ENCODE measurements at places on chromosomes 1 and 21. TPM values are rescaled to one million over a fixed set of nuclear protein-coding genes. Genes with fewer than 3 reads are reported as not detected.
A peak's percentile ranks its signal among the peaks of the same experiment; 100 is the strongest.

The LDLRAD1 gene
- total RNA-seq, result not detected

The ARHGEF16 gene
- total RNA-seq, result 0.65 TPM

The RORC gene
- total RNA-seq, result 2.9 TPM

- DNase-seq, result peak; percentile 56
Observed at GRCh38 chr1:206691604-206692003, 6.9 kb downstream of the MAPKAPK2 start.

DNA sequence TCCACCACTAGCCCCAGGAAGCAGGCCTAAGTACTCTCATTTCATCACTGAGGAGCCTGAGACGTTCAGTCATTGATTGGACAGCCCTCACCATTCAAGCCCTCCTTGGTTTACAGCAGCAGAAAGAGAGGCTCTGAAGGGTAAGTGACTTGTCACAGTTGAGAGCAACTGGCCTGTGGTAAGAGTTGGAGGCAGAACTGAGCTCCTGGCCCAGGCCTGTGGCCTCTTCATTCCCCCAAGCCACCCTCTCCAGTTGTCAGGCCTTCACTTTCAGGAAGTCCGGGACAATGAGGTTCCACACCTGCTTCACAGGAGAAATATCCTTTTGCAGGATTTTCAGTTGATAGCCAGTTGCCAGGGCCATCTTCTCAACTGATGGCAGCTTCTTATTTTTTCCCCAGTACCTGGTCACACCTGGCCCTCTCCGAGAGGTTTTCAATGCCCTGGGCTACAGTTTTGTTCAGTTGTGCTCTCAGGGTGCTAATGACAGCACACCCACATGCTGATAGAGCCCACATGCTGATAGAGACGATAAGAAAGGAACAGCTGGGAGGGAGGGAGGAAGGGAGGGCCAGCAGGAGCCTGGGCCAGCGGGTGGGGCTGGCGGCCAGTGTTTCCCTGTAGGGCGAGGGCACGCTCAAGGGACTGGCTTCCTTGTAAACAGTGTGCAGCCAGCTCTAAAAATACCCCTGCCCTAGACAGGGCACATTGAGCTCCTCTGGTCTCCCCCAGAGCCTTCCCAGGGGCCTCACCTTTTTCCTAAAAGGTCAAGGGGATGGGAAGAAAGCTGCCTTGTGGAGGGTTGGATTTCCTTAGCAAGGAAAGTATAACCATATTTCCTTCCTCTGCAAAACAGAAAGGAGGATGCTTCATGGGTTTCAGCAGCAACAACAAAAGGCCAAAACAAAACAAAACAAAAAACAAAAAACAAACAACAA, 112.7 kb upstream of the JUN start:
- DNase-seq, result peak; percentile 72

DNA sequence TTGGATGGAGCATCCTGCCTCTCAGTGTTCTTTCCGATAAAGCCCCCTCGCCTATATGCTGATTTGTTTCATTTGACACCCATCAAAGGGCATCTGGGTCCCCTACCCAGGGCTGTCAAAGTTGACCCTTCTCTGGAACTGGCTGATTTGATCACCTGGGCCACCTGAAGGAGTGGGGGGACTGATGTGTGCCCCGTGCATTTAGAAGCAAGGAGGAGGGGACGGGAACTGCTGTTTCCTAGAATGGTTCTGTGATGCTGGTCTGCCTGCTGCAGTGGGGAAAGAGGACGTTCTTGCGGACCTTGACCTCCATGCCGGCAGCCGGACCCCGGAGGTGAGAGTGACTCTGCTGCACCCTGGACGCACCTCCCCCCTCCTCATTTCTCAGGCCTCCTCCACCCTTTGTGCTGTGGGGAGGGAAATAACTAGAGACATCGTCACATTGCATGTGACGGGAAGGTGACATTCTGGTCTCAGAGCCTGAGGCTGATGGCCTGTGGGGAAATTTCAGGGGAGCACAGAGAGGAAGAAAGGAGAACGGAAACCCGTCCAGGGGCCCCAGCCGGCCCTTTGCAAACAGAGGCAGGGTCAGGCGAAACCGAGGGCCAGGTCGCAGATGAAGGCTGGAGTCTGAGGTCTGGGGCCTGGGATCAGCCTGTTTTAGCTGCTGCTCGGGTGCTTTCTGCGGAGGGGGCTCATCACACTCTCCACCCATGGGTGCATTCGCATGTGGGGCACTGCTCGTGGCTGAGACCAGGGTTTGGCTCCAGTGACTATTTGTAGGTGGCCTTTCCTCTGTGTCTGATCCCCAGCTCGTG, 25.7 kb downstream of the CRYAA start:
- DNase-seq, result no peak

The APCS gene
- 1,740 TPM for total RNA-seq

The DEPDC1 gene
- 18.3 TPM for total RNA-seq

DNA sequence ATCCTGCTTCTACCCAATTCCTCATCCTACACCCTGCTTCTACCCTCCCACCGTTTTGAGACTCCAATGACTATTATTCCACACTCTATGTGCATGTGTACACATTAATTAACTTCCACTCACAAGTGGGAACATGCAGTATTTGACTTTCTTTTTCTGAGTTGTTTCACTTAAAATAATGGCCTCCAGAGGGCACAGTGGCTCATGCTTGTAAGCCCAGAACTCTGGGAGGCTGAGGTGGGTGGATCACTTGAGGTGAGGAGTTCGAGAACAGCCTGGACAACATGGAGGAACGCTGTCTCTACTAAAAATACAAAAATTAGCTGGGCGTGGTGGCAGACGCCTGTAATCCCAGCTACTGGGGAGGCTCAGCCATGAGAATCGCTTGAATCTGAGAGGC, 464.8 kb downstream of the PTBP2 start:
- no peak for DNase-seq

GRCh38 chr1:181479137-181479745, 4.1 kb upstream of the CACNA1E start:
- DNase-seq, result peak; percentile 38

DNA sequence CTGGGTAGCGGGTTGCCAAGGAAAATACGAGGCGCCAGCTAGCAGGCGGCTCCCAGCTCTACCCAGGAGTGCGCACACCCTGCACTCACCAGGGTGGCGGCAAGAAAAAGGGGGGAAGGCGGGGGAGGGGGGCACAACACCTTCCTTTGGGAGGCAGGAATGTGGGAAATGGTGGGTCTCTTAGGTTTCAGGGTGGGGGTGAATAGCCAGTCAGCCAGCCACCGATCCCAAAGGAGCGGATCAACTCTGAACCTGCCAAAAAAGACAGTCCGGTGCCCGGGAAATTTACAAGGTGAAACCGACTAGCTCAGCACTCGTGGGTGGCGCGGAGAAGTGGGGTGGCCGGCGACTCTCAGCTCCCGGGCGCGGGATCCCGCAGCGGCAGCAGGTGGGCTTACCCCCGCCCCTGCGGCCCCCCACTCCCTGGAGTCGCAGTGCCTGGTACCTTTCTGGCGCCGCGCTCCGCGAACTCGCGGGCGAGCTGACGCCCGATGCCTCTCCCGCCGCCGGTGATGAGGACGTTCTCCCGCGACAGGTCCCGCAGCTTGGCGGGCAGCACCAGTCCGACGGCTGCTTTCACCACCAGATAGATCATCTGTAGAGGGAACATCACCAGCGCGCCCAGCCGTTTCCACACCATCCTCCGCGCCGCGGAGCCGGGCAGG, 1.2 kb downstream of the DHRS3 start:
- DNase-seq, result peak; percentile 57

- no peak for DNase-seq
Observed at GRCh38 chr21:43928222-43929125, 63.5 kb downstream of the AGPAT3 start.

- no peak for DNase-seq
Observed at GRCh38 chr1:38004284-38005108, 818 bp downstream of the FHL3 start.

- DNase-seq, result no peak
Observed at GRCh38 chr1:89546082-89546889, 21.7 kb downstream of the LRRC8B start.

DNA sequence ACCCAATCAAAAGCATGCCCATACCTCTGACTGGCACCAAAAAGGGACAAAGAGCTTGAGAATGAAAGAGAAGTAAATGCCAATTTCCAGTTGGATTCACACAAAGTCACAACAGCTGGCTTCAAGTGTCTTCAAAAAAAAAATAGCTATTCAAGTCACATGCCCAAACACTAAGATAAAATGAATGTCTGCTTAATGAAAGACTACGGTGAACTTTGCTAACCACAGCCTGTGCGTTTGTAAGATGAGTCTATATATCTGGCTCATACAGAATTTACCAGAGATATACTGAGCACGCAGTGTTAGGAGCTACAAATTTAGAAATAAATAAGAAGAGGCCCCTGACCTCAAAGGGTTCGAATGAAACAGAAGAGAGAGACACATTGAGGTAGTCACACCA, 73.2 kb downstream of the DAB1 start:
- DNase-seq, result no peak

- DNase-seq, result peak; percentile 69
Observed at GRCh38 chr1:202144402-202145067, at the start of gene ARL8A. TSS of gene ARL8A (minus strand) at chr1:202144737. CDS start at chr1:202144572, 165 bp downstream.

The MRAP gene
- total RNA-seq, result not detected

DNA sequence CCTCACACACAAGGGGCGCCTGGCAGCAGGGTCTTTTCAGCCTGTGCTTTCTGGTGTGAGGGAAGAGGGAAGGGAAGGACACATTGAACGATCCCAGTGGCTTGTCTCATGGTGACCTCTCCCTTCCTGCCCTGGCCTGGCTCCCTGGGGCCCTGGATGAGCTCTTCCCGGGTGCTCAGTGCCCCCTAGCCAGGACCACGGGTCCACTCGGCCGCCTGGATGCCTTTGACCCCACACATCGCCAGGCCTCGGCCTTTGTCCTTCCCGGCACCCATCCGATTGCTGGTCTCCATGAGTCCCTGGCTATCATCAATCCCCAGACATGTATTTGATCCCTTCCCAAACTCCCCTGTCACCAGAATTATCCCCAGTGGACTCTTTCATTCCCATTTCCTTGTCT, 6.0 kb upstream of the TFF3 start:
- DNase-seq, result no peak

DNA sequence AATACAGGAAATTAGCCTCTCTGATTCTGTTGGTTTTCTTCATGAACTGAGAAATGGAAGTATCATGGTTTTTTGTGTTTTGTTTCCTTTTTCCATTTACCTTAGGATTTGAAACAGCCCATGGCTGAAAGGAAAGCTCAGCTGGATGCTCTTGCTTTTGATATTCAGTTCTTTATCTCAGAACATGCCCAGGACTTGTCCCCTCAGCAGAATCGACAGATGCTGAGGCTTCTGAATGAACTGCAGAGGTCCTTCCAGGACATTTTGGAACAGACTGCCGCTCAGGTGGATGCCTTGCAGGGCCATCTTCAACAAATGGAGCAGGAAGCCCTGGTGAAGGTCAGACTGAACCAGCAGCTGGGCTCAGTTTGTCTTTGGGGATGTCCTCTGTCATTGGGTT, 142.4 kb downstream of the MACF1 start:
- DNase-seq, result no peak

GRCh38 chr21:38490411-38491020, 7.8 kb downstream of the ERG start:
- no peak for DNase-seq

The PRAMEF4 gene
- not detected for total RNA-seq

DNA sequence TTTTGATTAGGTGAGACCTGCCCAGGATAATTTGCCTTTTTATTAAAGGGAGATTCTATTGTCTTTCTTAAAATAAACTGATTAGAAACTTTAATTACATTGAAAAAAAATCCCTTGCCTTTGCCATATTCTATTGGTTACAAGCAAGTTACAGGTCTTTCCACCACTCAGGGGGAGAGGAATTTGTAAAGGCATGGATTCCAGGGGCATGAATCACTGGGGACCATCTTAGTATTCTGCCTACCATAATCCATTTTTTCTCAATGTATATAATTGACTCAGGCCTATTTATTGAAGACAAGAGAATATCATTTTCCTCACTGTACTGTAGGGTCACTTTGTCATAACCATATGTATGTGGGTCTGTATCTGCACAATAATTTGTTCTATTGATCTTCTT, 124.3 kb upstream of the PDE4B start:
- DNase-seq, result no peak

The SFPQ gene
- total RNA-seq, result 81.2 TPM

GRCh38 chr1:206087091-206087490, 30.1 kb downstream of the AVPR1B start:
- no peak for DNase-seq

DNA sequence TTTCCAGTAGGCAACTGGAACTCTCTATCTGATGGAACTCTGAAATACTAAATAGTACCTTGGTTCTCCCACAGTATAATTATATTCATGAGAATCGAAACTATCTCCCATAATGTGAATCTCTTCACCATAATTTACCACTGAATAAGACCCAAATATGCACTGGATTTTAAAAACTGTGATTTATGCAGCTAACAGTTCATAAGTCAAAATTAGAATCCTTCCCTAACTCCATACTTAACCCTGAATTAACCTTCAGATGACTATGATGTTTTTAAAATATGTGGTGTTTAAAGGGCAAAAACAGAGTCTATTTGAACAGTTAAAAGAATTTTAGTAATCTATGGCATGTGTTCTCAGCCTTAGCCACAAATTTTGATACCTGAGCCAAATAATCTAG, 22.9 kb upstream of the SLC44A3 start:
- no peak for DNase-seq

GRCh38 chr1:4611563-4612341, 42.7 kb upstream of the AJAP1 start:
- DNase-seq, result no peak

GRCh38 chr1:51512606-51513005, 6.5 kb downstream of the EPS15 start:
- DNase-seq, result no peak

The LAMC2 gene
- total RNA-seq, result 0.42 TPM

GRCh38 chr1:97730271-97730670, 190.6 kb downstream of the DPYD start:
- DNase-seq, result no peak

- DNase-seq, result no peak
Observed at GRCh38 chr1:61353797-61354406, 271.5 kb downstream of the NFIA start.

The SFN gene
- total RNA-seq, result not detected

The UTS2 gene
- total RNA-seq, result not detected

Data from liver (tissue), 10 donors.